ENCODE measurements at places on chromosomes 2 and 18.

GRCh38 chr2:4964579-4964978 is 727.6 kb upstream of the SOX11 start:
- no peak for DNase-seq

DNA sequence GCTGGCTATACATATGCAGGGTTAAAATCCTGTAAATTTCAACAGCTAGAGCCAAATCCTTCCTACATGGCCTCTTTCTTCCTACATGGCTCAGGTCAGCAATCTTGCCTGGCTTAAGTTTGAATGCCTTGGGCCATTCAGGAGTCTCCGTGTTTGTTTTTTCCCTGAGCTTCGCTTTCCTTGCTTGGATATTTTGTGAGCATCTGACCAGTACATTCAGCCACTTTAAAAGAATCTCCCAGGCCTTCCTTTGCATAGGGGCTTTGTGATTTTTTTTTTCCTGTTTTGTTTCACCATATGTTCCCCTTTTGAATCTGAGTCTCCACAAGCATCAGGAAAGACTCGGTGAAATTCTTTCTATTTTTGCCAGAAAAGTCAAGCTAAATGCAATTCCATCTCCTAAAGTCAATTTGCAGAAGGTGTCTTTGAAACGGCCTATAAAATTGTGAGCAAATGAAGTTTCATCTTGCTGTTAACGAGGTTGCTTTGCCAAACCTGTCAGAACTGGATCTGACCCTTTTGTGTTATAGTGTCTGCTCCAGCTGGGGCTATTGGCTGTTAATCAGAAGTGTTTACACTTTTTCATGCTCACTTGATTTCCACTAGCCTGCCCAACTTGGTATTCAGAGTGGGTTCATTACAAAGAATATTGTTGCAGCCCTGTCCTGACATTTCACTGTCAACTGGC is 256.9 kb downstream of the DCC start:
- no peak for DNase-seq

DNA sequence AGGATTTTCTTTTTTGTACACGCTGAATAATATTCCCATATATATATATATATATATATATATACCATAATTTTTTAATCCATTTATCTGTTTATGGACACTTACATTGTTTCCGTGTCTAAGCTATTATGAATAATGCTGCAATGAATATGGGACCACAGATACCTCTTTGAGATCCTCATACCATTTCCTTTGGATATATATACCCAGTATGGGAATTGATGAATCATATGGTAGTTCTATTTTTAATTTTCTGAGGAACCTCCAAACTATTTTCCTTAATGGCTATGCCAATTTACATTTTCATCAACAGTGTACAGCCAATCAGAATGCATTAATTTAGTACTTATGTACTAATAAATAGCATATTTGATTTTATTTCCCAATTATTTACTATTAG is 53.1 kb downstream of the MERTK start:
- DNase-seq = no peak

- DNase-seq = no peak
Observed at GRCh38 chr2:49154140-49154539, at the start of gene FSHR. Gene FSHR (minus strand): TSS chr2:49154515. CDS start chr2:49154417, 98 bp downstream.

DNA sequence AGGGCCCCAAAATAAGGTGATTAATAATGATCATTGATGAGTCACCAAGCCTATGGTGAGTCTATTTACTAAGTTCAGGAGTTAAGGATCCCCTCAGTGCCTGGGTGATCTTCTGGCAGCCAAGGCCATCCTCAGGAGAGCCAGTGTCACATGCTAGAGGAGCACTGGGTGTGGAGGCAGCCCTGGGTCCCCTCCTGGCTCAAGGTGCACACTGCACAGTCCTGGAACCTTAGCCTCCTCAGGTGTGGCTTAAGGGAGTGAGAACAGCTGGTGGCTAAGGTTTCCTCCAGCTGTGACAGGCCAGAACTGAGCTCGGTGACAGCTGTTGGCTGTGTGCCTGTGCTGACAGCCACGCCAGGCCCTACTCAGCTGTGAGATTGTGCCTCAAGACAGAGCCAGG is 52.1 kb upstream of the ACAA2 start:
- DNase-seq = peak; percentile 89

GRCh38 chr2:112110966-112111365 is 27.2 kb upstream of the FBLN7 start:
- no peak for DNase-seq

GRCh38 chr18:27860011-27860410 is 316.9 kb downstream of the CDH2 start:
- DNase-seq = no peak

DNA sequence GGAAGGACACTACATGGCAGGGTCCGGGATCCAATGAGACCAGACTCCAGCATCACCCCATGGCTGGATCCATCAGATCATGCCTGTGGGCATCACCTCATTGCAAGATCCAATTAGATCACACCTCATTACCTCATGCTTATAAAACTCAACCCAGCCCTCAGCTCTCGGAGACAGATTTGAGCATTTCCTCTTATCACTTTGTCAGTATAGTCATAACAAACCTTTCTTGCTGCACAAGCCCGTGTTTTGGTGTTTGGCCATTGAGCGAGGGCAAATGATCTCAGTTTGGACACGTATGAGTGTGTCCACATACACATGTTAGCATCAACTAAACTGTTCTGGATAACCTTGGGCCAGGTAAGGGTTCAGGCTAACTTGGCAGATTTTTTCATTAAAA is 58.8 kb downstream of the CCDC195 start:
- no peak for DNase-seq

DNA sequence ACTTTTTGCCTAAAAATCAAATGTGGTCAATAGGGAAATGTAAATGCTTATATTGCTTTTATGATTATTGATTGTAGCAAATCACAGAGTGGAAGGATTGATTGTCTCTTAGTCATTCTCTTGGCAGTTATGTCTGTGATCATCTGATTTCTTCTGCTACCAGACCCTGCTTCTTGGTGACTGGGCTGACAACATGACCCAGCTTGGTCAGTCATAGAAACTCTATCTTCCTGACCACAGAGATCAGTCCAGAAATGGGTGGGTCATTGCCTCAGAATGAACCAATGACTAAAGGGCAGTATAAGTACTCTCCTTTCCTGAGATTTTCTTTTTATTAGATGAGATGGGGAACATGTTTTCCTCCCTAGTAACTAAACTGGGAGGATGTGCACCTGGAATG is 87.6 kb downstream of the MAIP1 start:
- DNase-seq = no peak

DNA sequence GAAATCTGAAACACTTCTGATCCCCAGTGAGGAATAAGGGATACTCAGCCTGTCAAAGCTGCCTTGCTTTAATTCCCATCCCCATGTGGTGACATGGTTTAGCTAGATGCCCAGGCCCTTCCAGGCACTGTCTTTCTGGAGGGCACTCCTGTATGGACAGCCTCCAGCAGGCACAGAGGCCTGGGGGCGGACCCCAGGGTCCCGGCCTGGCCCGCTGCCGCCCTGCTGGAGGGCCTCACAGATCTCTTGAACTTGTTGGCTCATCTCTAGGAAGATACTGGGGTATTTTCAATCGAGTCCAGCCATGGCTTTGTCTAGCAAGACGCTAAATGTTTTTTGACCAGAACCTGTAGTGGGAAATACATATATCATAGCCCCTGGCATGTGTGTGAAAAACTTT is 21.0 kb upstream of the CNNM3 start:
- no peak for DNase-seq

DNA sequence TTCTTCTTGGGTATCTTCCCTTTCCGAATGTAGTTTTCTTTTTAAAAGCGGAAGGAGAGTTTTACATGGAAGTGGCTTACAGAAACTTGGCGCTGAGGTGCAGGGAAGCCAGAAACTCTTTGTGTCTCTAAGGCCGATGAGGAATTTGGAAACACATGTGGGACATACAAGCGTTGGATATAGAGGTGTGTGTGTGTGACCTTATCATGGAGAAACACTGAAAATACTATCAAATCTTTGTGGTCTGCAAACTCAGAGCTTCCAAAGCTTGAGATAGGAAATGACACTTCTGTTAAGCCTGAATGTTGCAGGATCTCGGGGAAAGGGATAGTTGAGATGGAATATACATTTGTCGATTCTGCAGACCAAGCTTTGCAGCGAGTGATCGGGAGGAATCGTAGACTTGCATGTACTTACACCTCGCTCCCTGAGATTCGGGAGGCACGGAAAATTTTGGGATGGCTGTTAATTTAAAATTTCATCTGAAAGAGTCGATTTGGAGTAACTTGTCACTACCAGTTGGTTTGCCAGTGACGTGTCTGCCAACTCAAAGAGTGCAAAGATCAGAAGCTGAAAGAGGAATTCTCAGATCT is 1.0 kb downstream of the NAB1 start:
- DNase-seq = peak; percentile 28

- peak; percentile 48 for DNase-seq
Observed at GRCh38 chr18:3217948-3218647, 1.7 kb downstream of the MYOM1 start.

- no peak for DNase-seq
Observed at GRCh38 chr2:133266041-133266925, 302.0 kb downstream of the NCKAP5 start.
